Effector CD4-positive, alpha-beta T cell (primary cell): ENCODE measurements at places on chromosomes 3 and 15.

- DNase-seq, result no peak
Measured at GRCh38 chr15:79804838-79805237, 92.0 kb downstream of the MTHFS start.

- no peak for DNase-seq
Measured at GRCh38 chr15:69931156-69931555, 166.6 kb downstream of the TLE3 start.

- DNase-seq, result no peak
Measured at GRCh38 chr3:56940976-56941375, 119.5 kb upstream of the SPATA12 start.

GRCh38 chr3:150341891-150342290 is 66.2 kb upstream of the TSC22D2 start:
- no peak for DNase-seq

DNA sequence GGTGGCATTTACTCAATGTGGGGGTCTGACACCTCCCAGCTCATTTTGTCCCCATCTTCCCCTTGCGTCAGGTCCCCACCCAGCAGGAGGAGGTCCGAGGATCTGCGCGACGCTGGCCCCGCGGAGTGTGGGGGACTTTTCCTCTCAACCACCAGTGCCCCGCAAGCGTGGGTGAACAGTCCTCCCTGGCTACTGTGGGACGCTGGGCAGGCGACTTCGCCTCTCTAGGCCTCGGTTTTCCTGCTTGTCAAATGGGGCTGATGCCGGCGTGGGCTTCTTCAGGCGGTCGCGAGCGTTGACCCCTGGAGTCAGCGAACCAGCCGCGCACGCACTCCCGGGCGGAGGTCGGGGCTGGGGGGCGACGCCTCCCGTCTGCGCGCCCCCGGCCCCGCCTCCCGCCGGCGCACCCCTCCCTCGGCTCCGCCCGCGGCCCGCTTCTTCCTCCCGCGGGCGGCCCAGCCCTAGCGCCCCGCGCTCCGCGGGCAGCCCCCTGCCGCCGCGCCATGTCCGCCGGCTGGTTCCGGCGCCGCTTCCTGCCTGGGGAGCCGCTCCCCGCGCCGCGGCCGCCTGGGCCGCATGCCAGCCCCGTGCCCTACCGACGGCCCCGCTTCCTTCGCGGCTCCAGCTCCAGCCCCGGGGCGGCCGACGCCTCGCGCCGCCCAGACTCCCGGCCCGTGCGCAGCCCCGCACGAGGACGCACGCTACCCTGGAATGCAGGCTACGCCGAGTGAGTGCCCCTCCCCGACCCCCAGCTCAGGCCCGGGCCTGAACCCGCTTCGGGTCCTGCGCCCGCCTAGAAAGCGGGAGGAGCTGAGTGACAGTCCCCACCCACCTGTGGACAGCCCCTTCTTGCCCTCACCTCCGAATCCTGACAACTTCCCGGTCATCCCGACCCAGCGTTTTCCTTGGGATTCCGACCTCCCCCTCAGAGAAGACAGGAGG is at the start of gene PPM1M:
Gene PPM1M, plus strand, starts transcription at position 438 of the 942 bp plus-strand sequence. Its CDS starts 66 bp downstream, at position 504.
- peak; percentile 53 for DNase-seq

- DNase-seq, result no peak
Measured at GRCh38 chr3:169165196-169166158, 498.0 kb downstream of the MECOM start.

DNA sequence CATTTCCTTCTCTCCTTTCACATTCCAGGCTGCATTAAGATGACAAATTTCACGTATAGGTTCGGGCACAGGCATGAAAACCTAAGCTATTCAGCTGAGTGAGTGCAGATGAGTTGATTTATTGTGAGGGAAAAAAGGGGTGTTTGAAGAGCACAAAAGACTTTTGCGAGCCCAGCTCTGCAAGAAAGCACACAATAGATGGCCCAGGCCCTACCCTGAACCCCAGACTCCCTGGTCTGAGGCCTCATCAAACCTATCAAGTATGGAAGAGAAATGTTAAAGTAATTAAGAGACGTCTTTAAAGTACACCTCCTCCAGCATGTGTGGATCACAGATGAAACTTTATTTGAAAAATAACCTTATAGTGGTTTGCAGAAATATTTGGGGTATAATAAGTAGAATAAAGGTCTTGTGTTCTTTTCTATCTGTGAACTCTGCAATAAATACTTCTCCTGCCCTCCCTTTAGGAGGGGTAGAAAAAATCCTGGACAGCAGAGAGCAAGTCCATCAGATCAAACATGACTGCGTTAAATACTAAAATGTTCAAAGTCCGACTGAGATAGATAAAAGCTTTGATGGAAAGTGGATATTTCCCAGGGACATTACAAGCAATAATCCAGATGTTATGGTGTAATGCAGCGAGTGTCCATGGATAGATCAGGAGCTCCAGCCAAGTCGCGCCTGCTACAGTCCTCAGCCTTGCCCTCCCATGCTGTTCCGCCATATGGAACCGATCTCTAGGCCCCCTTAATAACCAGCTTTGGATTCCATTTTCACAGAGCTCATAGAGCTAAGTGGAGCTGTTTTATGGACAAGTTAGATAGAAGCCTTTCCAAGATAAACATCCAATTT is 121.5 kb downstream of the MCTP2 start:
- no peak for DNase-seq

- DNase-seq, result no peak
Measured at GRCh38 chr3:45330510-45331295, 57.7 kb upstream of the LARS2 start.

GRCh38 chr3:170999737-171000242 is 26.7 kb downstream of the SLC2A2 start:
- no peak for DNase-seq

DNA sequence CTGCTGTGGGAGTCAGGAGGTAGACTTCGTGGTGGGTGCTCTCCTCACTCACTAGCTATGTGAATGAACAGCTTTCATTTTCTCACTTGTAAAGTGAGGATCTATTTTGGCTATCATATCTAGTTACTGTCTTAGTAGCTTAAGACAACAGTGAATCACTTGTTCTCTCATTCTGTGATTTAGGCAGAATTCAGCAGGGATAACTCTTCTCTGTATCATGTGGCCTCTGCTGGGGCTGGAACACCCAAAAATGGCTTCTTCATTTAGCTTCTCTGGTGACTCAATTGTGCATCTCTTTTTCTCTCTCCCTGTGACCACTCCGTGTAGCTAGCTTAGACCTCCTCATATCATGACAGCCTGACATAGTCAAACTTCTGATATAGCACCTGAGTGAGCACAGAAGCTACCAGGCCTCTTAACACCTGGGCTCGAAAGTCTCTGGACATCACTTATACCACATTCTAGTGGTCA is 68.4 kb downstream of the BFSP2 start:
- DNase-seq, result no peak

DNA sequence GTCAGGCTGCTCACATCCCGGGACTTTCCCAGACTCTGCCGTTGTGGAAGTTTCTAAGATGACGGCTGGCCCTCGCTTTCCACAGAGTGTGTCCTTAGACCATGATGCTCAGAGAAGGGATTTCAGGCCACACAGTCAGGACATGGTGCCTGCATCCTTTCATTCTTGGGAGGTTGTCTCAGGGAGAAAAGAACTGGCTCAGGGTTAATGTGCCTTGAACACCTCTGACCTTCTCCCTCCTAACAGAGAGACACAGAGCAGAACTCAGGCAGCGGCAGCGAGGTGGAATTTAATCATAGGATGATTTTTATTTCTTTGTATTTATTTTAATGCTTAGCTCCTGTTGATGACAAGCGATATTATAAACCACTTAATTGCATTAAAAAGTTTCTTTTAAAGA is 96.9 kb upstream of the ATP2B2 start:
- DNase-seq, result no peak

DNA sequence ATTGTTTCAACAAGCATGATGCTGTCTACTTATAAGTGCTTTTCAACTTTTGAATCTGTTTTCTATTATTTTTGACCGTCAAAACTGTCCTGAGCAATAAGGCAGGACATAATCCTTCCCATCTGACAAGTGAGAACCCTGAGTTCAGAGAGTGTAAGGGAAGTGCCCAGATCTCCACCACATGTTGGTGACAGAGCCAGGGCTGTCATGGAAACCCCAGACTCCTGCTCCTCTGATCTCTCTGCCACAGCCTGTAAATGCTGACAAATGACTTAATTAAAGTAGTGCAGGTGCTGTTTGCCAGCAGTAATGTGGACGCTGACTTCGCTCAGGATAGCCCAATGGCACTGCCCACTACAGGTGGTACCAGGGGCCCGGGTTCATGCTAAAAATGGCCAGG is 40.3 kb downstream of the SPSB4 start:
- DNase-seq, result no peak

DNA sequence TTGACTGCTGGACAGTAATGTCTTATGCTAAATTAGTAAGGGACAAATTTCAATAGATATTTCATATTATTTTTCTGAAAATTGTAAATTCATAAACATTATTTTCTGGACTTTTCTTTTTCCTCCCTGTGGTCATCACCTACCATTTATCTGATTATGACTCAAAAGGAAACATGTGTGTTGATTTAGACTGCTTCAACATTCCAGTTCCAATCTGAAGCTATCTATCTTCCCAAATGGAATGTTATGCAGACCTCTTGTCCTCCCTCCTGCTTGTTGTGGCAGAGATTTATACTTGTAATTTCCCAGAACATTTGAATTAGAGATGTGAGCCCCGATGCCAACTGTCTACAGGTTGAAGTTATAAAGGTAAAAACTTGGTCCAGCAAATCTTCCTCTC is 803.4 kb downstream of the TUSC7 start:
- no peak for DNase-seq

DNA sequence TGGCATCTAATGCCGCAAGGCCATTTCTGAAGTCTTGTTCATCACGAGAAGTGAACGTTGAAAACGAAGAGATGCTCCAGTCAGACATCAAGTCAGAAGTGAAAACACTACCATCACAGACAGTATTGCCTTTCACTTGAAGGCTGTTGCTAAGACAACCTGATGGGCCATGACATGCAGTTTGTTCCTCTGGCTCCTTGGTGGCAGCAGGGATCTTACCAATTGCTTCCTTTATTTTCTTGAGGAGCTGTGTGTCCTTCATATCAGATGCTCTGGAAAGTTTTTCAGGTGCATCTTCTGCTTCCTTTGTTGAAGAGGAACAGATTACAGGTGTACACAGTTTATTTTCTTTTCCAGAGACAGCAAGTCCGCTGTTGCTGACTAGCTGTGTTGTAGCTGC is 30.7 kb upstream of the MYLK start:
- DNase-seq, result no peak

GRCh38 chr3:15204005-15204404 is 2.0 kb upstream of the CAPN7 start:
- no peak for DNase-seq

- DNase-seq, result no peak
Measured at GRCh38 chr15:22902046-22902445, 63.6 kb downstream of the NIPA2 start.

GRCh38 chr3:108124337-108125152 is 33.7 kb upstream of the CD47 start:
- peak; percentile 58 for DNase-seq

- DNase-seq, result no peak
Measured at GRCh38 chr3:52532838-52533622, 627 bp downstream of the NT5DC2 start.

DNA sequence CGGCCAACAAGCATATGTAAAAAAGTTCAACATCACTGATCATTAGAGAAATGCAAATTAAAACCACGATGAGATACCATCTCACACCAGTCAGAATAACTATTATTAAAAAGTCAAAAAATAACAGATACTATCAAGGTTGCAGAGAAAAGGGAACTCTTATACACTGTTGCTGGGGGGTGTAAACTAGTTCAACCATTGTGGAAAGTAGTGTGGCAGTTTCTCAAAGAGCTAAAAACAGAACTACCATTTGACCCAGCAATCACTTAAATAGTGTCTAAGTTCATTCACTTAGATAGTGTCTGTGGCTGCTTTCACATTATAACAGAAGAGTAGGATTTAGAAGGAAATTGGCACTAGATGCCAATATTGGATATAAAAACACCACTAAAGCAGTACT is 49.7 kb downstream of the CGGBP1 start:
- no peak for DNase-seq

GRCh38 chr3:196568246-196569002 is at the start of the genes FBXO45 and WDR53:
Gene FBXO45, plus strand, starts transcription at chr3:196568660. Its CDS starts 325 bp downstream, at chr3:196568985.
Gene WDR53, minus strand, starts transcription at chr3:196568554. Its CDS starts 7,079 bp downstream, at chr3:196561475.
- DNase-seq, result peak; percentile 96

DNA sequence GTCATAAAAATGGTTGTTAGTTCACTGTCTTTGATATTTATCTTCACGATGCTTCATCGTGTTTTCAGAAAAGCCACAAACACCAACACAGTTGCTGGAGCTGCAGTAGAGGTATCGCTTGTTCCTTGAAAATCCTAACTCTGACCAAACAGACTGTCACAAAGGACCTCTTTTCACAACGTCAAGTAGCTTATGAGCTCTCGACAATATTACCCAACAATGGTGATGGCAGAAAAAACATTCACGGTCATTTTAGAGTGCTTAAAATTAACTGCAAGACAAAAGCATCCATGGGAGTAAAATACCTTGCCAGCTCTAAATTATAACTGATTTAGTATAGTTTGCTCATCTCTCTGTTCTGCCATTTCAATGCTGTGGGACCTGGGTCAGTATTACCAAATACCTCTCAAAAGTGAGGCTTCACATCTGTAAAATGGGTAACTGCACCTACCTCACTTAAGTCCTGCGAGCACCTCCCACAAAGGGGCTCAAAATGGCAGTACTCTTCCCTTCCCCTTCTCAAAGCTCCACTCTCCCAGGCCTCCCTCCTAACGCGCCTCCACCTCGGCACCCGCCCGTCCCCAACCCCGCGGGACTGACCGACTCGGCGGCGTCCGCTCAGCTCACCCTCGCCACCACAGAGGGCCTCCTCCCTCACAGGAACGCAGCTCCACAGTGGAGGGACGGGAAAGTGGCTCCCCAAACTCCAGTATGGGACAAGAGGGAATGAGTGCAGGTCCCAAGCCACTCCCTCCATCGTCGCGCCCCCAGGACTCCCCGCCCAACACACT is 546 bp downstream of the TRIM59 start:
- peak; percentile 27 for DNase-seq

DNA sequence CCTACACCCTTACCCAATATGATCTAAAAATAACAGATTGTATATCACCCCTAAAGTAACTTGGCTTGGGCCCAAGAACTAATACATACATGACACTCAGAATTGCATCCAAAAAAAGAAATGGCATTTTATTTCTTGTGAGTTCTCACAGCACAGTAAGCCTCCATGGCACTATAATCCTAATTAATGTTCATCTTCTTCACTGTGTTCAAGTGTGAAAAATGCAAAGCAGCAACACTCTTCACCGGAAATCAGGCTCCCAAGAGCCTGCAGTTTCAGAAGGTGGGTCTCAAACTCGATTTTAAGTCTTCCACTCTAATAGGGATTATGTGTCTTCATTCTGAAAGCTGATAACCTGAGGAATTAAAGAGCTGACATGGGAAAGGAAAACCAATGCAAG is 142.8 kb upstream of the TSC22D2 start:
- DNase-seq, result no peak

DNA sequence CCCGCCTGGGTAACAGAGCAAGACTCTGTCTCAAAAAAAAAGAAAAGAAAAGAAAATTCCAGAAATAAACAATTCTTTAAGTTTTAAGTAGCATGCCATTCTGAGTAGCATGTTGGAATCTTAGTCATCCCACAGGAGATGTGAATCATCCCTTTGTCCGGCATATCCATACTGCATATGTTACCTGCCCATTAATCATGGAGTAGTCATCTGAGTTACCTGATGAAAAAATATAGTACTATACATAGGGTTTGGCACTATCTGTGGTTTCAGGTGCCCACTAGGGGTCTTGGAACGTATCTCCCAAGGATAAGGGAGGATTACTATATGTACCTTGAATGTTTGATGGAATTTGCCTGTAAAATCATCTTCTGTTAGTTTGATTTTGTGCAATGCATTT is 6.3 kb upstream of the CCR4 start:
- DNase-seq, result no peak
